ENCODE measurements at places on chromosomes 7 and 10.
A peak's percentile ranks its signal among the peaks of the same experiment; 100 is the strongest.

GRCh38 chr10:88497913-88498312, 85.2 kb downstream of the RNLS start:
- DNase-seq: no peak

GRCh38 chr10:114379631-114380041, 24.7 kb downstream of the AFAP1L2 start:
- DNase-seq: no peak

- DNase-seq: peak; percentile 28
Observed at GRCh38 chr7:154744256-154744860, 258.6 kb downstream of the PAXIP1 start.

GRCh38 chr7:50806143-50806542, 23.4 kb upstream of the GRB10 start:
- no peak for DNase-seq

DNA sequence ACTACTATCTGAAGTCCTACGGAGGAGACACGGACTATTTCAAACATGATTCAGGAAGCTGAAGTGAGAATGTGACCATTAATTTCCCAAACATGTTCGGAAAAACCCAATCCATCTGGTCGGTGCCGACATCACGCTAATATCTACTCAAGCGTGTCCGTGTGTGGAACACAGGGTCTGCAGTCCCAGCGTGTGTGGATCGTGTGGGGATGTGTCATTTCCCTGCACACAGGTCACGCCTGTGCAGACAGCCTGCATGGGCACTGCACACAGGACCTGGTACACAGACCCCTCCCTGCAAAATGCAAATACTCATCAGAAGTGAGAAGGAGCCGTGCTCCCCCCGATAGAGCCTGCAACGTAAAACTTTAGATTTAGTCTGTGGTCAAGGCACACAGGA, 57.8 kb downstream of the CARD11 start:
- no peak for DNase-seq

GRCh38 chr10:17101910-17102266, 27.7 kb downstream of the CUBN start:
- no peak for DNase-seq

- DNase-seq: no peak
Observed at GRCh38 chr10:8825611-8826010, 771.1 kb downstream of the GATA3 start.

GRCh38 chr7:131745390-131746248, 189.2 kb upstream of the PODXL start:
- no peak for DNase-seq
